Breast epithelium (tissue), 4 donors: ENCODE measurements at places on chromosomes 2 and 18. TPM values are rescaled to one million over a fixed set of nuclear protein-coding genes. Genes with fewer than 3 reads are reported as not detected.

The DLGAP1 gene
- 17.6 TPM for total RNA-seq

- peak; percentile 27 for DNase-seq
- H3K27me3 ChIP-seq: no peaks in the 10 kb centered on the region
- H3K4me1 ChIP-seq: no peaks in the 10 kb centered on the region
- H3K36me3 ChIP-seq: no peaks in the 10 kb centered on the region
- H3K27ac ChIP-seq: no peak overlapping the region
Observed at GRCh38 chr2:191382801-191383200, 137.6 kb downstream of the MYO1B start.

The RGPD4 gene
- total RNA-seq: not detected

The DSG4 gene
- not detected for total RNA-seq

The FAP gene
- 14.4 TPM for total RNA-seq

GRCh38 chr2:220764171-220764570, 807.9 kb downstream of the EPHA4 start:
- no peaks in the 10 kb centered on the region for H3K27me3 ChIP-seq
- no peak overlapping the region for H3K27ac ChIP-seq
- DNase-seq: no peak
- H3K4me1 ChIP-seq: no peaks in the 10 kb centered on the region

The LIPG gene
- 1.6 TPM for total RNA-seq

DNA sequence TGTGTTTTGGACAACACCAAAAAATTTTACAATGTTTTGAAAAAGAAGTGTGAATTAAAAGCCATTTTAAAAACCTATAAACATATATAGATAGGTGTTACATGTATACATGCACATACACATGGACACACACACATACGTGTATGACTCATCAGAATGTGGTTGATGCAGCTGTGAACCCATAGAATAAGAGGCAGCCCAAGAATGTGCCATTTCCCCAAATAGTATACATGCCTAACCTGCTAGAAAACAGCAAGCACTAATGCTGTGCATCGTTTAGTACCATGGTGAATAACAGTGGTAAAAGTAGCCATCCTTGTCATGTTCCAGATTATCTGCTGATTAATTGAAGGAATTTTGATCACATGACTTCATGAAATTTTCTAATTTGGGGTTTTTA, 149.0 kb downstream of the DSEL start:
- H3K36me3 ChIP-seq: no peaks in the 10 kb centered on the region
- no peak overlapping the region for H3K4me3 ChIP-seq

The MTLN gene
- total RNA-seq: 69.9 TPM

The THSD7B gene
- total RNA-seq: 2.1 TPM

DNA sequence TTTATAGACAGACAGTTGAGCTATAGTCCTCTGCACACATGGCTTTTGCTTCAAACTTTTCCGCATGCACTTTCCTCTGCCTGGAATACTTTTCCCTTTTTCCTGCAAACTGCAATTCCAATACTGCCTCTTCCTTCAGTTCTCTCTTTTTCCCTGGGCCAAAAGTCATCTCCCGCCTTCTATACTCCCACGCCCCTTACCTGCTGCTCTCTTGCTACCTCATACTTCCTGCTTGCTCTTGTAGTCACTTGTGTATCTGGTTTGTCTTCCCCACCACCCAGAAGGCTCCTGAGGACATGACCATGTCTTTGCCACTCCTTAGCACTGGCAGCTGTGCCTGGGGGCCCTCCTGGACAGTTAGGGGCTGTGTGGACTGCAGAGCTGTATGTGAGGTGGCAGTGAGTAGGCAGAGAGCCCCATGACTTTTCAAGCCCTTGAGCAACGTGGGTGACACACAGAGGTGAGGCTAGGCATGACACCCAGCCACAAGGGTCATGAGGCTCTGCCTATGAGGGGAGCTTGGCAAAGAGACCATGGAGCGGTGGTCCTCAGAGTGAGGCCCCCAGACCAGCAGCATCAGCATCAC, 23.2 kb downstream of the SPEG start:
- H3K27ac ChIP-seq: no peak overlapping the region
- H3K4me3 ChIP-seq: no peak overlapping the region
- H3K36me3 ChIP-seq: no peaks in the 10 kb centered on the region
- H3K4me1 ChIP-seq: peaks cover 6% of the 10 kb centered on the region

GRCh38 chr2:228916416-228917090, 354.5 kb downstream of the PID1 start:
- no peak overlapping the region for H3K27ac ChIP-seq
- H3K27me3 ChIP-seq: no peaks in the 10 kb centered on the region
- no peaks in the 10 kb centered on the region for H3K4me1 ChIP-seq
- H3K4me3 ChIP-seq: no peak overlapping the region

The MOCOS gene
- total RNA-seq: 9.7 TPM

DNA sequence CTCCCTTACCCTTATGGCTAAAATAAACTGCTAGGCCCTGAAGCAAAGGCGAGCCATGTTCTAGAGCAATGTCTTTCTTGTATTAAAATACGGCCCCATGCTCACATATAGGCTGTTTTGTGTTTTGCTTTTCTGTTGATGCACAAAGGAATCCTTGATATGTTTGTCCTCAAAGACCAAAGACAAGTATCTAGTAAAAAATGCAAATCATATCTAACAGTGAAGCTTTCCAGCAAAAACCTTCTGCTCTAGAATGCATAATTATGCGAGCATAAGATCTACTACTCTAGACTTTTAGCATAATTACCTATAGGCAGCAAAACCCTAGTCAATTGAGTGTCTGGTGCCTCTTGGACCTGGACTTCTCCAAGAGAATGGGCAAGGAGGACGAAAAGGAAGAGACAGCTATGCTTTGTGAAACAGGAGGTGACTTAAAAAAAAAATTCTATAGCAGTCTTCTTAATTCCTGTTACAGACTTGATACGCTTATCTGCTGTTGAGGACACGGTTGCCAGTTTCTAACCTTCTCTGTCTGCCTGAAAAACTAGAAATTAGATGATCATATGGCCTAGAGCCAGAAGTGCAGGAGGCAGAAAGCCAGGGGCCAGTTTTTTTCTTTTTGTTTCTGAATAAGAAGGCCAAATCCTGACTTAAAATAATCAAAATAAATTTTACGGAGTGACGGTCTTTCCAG, 1.5 kb upstream of the AMMECR1L start:
- no peak for DNase-seq
- H3K27ac ChIP-seq: peak overlapping the region; percentile 26
- no peaks in the 10 kb centered on the region for H3K36me3 ChIP-seq
- no peaks in the 10 kb centered on the region for H3K27me3 ChIP-seq
- peaks cover 4% of the 10 kb centered on the region for H3K4me1 ChIP-seq

DNA sequence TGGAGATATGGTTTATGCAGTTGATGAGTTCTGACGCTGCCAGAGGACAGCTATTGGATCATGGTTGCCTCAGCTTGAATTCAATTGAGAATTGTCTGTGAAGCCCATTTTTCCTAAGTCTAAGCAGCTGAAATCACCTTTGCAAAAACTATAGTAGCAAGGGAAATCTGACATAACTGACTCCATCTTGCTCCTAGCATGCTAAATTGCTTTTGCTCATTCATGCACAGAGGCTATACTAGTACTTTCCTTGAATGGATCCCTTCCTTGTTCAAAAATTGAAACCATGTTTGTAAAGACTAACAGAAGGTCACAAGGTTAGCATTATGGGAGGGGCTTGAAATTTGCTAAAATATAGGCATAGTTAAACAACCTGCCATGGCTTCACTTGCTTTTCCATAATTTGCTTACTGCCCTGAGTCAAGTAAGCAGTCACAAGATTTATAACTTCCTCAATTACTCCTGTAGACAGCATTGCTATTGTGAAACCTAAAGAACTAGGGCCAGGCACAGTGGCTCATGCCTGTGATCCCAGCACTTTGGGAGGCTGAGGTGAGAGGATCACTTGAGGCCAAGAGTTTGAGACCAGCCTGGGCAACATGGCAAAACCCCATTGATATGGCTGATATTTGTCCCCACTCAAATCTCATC, 41.2 kb downstream of the CHRNA1 start:
- H3K27ac ChIP-seq: no peak overlapping the region
- H3K4me1 ChIP-seq: no peaks in the 10 kb centered on the region
- H3K4me3 ChIP-seq: no peak overlapping the region
- no peaks in the 10 kb centered on the region for H3K27me3 ChIP-seq
- DNase-seq: no peak
- no peaks in the 10 kb centered on the region for H3K36me3 ChIP-seq

DNA sequence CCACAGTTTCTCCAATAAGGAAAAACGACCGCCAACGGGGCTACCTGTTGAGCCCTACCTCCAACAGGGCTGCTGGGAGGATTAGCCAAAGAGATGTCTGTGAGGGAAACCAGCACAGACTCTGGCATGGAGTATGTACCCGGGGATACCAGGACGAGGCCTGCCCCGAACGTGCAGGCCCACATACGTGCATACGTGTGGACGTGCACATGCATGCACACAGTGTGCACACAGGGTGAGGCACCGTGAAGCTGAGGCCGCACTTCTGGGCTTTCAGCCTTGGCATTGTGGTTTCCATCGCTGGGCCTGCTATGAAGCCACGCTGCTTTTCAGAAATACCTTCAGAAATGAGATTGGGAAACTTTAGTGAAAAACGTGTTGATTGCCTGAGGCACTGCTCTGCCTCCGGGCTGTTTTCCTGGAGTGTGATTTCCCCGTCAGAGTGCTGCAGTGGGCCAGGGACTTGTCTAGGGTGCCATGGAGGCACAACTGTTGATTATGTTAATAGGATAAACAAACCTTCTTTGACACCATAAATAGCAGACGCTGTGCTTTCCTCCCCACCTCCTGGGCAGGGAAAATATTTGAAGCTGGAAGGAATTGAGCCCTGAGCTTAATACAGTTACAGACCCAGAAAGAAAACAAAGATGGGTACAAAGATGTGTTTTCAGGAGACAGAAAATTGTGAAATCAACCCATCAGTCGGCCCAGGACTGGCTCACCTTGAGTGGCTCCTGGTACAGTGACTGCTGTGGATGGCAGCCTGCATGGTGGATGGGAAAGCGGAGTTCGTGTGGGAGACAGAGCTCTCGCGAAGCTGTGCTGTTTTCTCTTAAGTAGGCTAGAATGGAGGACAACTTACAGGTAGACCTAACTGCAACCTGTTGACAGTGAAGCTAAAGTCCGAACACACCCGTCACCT, 182.3 kb downstream of the FAM210A start:
- H3K4me3 ChIP-seq: no peak overlapping the region
- no peak for DNase-seq
- no peaks in the 10 kb centered on the region for H3K27me3 ChIP-seq
- no peak overlapping the region for H3K27ac ChIP-seq
- peaks cover 3% of the 10 kb centered on the region for H3K4me1 ChIP-seq

DNA sequence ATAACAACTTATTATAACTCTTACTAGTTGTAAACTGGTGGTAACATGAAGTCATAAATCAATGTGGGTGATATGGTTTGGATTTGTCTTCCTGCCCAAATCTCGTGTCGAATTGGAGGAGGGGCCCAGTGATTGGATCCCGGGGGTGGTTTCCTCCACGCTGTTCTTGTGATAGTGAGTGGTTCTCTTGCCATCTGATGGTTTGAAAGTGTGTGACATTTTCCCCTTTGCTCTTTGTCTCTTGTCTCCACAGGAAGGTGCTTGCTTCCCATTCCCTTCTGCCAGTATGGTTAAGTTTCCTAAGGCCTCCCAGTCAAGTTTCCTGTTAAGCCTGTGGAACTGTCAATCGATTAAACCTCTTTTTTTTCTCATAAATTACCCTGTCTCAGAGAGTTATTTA, 321.6 kb downstream of the DSEL start:
- no peaks in the 10 kb centered on the region for H3K27me3 ChIP-seq
- no peaks in the 10 kb centered on the region for H3K4me1 ChIP-seq
- no peak overlapping the region for H3K4me3 ChIP-seq
- no peak overlapping the region for H3K27ac ChIP-seq

The RESP18 gene
- total RNA-seq: not detected
